ENCODE measurements at places on chromosomes 2 and 18.

DNA sequence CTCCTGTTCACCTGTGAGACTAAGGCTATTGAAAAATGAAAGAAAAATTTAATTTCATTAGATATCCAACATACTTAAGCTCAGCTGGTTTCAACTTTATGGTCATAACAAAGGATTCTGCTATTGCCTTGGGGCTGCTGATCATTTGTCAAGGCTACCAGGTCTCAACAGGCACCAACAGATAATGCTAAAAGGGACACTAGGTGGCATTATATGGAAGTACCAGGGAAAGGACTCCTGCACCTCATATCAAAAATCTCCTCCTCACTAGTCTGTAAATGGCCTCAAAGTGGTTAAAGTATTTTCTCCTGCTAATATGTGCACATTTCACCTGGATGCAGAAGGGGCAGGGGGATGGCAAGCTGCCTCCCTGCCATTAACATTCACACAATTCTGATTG lies 167.9 kb upstream of the REG3A start:
- DNase-seq = no peak

DNA sequence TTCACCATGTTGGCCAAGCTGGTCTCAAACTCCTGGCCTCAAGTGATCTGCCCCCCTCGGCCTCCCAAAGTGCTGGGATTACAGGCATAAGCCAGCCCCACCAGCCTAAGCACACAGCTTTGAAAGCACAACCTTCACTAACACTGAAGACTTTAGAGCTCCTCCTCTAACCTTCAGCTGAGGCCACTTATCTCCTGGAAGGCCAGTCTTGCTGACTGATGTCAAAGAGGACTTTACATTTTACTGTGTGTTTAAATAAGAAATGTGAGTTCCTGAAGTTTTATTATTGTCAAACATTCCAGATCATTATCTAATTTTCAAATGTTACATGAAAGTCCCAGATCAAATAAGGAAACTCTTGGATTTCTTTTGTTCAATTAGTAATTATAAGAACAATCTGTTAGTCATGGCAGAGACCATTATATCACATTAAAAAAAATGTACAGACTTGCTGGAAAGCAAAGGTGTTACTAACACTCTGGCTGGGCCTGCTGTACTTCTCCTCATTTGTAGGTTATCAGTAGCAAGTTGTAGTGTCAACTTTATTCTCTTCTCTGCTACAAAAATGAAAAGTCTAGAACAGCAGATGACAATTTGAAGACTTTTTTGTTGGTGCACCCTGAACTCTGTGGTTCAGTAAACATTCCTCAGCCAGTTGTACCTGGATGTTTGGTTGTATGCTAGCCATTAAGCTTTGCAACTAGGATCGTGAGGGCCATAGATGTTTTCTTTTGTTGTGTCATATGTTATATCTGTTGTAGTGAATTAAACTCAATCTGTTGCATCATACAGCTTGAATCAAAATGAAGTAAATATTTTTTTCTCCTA lies 80.0 kb downstream of the AOX1 start:
- no peak for DNase-seq

GRCh38 chr2:221466744-221467143 lies 105.4 kb downstream of the EPHA4 start:
- no peak for DNase-seq

DNA sequence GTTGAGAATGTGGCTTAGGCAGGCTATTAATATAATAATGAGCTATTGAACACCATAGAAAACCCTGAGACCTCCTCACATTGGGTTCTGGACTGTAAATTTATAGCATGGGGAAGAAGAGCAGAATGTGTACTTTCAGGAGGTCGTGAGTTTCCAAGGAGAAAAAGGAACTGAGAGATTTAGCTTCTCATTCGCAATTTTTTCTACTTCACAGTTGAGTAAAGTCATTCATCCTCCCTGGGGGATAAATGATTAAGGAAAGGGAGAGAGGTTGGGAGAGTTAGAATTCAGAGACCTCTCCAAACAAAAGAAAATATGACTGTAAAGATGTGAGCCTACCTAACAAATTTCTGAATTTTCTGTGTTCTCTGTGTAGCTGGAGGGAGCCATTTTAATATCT lies 205.8 kb upstream of the CYRIA start:
- no peak for DNase-seq

- no peak for DNase-seq
These were observed 6.3 kb downstream of the MYOM1 start for GRCh38 chr18:3213300-3214059.

DNA sequence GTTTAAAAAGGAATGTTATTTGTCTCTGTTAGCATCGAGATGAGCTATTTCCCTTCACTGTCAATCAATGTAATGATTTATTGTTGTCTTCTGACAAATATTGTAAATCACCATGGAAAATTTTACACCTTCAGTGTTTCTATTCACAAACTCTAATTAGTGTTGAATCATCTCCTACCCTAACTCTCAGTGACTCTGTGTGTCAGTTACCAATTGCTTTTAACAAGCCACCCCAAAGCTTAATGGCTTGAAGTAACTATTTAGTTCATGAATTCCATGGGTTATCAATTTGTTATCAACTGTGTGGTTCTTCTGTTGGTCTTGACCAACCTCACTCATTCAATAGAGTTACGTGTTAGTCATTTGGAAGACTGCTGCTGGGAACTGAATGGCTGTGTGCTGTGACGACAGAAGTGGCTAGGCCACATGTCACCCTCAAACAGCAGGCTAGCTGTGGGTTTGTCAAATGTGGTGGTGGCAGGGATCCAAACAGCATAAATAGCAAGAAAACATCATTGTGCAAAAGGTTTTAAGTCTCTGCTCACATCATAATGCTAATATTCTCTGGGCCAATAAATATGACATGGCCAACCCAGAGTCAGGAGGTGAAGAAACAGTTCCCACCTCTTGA lies 910.8 kb upstream of the CDH2 start:
- no peak for DNase-seq

GRCh38 chr2:121080013-121080772 lies 204.8 kb downstream of the TFCP2L1 start:
- peak; percentile 87 for DNase-seq

GRCh38 chr2:74573747-74574562 lies 19.4 kb downstream of the DOK1 start:
- no peak for DNase-seq

- no peak for DNase-seq
These were observed 201.2 kb upstream of the PIK3C3 start for GRCh38 chr18:41753826-41754225.

- DNase-seq = no peak
These were observed 21.8 kb downstream of the RIT2 start for GRCh38 chr18:43093646-43094045.

GRCh38 chr18:42773870-42774269 lies 341.6 kb downstream of the RIT2 start:
- no peak for DNase-seq

- DNase-seq = no peak
These were observed 45.9 kb downstream of the MARCO start for GRCh38 chr2:118987886-118988285.
